ENCODE measurements at places on chromosomes 12 and 14.
A peak's percentile ranks its signal among the peaks of the same experiment; 100 is the strongest.

DNA sequence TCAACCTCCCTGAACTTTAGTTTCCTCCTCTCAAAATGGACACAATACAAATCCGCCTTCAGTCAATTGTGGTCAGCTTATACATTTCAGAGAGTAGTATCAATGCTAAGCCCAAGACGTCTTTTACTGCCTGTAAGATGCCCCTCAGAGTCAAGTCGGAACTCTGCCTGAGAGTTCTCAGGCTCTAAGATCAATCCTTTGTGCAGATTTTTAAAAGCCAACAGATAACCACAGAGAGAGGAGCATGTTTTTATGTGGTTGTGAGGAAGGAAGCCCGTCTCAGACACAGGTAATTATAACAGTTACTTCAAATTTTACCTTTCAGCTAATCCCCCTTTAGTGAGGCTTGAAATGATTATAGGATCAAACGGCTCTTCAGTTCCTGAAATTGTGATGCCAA is 91.6 kb downstream of the HELB start:
- DNase-seq = no peak

DNA sequence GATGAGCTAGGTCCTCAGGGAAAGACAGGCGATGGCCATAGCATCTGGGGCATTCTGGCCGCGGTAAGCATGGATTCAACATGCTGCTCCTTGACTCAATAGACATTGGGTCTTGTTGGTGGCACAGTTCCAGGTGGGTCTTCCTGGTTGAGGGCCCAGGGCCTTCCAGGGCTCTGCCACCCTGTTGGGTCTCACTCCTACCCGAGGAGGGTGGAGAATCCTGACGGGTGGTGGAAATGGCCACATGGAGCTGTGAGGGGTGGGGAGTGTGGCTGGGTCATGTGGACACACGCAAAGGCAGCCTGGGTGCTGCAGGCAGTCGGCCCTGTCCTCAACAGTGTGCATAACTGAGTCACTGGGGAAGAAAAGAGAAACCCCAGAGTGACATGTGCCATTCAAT is 148.1 kb downstream of the KIF26A start:
- no peak for DNase-seq

DNA sequence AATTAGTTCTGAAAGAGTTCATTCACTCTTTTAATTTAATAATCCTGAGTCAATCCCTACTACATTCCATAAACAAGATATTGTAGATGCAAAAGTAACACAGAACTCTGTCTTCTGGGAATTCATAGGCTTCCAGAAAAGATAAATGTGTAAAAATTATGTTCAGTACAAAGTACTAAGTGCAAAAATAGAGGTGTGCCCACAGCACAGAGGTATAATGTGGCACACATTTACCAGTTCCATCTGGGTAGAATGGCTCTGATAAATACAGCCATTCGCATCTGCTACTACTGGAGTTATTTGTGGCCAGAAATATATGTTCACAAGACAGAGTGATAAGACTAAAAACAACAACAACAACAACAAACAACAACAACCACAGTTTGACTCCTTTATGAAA is 111.6 kb upstream of the PTPRB start:
- DNase-seq = no peak

- DNase-seq = no peak
These were observed 159.8 kb downstream of the DPY19L2 start for GRCh38 chr12:63508543-63508942.

DNA sequence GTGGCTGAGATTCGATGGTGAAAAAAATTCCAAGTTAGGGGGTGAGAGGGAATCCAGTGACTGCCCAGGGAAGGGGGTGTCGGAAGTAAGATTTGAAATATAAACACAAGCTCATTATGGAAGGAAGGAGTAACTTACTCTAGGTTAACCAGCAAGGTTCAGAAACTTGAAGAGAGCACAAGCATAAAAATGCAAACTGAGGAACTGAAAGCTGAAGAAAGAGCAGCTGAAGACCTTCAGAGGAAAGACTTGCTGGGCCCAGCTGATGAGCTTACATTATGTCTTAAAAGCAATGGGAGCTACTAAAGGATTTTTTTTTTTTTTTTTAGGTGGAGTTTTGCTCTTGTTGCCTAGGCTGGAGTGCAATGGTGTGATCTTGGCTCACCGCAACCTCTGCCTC is 189.7 kb upstream of the GRIN2B start:
- no peak for DNase-seq

GRCh38 chr14:50039734-50040400 is 76.5 kb downstream of the VCPKMT start:
- DNase-seq = no peak

GRCh38 chr14:101961011-101961721 is 3.2 kb upstream of the DYNC1H1 start:
- DNase-seq = peak; percentile 61

DNA sequence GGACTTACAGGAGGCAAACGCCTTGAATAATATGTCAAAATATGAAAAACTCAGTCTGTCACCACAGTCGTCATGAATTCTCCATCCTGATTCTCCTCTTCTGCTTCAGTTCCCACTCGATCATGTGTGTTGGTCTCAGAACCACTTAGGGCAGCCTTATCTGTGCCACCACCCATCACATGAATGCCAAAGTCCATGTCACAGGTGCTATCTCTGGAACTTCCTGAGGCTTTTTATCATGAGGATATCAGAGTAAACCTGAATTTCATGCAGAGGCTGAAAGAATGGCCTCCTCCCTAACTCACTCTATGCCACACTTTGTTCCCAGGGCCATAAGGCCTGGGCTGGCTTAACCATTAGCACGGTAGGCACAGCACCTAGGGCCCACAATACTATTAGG is 28.8 kb upstream of the MAP3K9 start:
- DNase-seq = no peak

DNA sequence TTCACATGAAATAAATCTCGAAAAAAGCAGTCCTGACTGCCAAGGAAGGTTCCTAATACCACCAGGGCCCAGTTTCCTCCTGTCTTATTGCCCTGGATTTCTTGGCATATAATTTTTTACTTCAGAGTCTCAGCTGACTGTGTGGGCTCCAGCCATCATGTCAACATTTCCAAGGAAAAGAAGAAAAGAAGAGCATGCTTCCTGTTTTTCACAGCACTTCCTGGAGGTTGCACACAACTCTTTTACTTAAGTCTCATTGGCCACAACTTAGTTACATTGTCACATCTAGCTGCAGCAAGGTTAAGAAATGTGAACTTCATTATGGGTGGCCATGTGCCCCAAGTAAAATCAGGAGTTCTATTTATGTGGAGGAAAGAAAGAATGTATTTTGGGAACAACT is 24.3 kb downstream of the DACT1 start:
- DNase-seq = no peak

GRCh38 chr14:45270031-45270430 is 17.0 kb upstream of the MIS18BP1 start:
- no peak for DNase-seq

DNA sequence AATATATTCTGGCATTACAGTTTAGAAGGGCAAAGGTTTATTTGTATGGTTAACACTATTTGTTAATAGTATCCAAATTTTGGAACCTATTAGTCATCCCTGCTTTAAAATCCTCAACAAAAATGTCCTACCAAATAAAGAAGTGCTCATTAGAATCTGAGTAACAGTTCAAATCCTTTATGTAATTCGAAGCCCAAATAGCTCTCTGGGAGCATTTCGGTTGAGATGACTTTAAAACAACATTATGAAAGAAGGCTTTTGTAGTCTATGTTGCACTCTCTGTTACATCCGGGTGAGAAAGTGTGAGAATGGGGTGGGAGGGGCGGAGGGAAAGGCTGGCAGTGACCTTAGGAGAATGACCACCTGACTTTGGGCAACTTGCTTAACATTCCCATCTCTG is 59.7 kb downstream of the SLC38A1 start:
- no peak for DNase-seq

GRCh38 chr12:57607958-57608663 is 3.1 kb upstream of the ARHGEF25 start:
- no peak for DNase-seq

DNA sequence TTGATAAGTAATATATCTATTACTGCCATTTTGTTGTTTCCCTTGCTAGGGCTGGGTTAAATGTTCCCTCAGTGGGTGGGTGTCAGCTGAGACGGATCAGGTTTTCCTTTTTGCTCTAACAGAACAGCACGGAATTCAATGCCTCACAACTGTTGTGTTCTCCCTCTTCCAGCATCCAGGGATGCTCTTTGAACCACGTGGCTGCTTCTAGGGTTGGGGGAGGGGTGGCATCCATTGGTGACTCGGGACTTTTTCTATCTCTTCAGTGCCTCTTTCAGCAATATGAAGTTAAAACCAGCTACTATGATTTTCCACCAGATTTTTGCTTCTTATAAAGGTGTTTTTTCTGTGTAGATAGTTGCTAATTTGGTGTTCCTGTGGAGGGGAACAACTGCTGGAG is 884.9 kb upstream of the FOXG1 start:
- no peak for DNase-seq
